ENCODE measurements at places on chromosomes 1 and 21.

DNA sequence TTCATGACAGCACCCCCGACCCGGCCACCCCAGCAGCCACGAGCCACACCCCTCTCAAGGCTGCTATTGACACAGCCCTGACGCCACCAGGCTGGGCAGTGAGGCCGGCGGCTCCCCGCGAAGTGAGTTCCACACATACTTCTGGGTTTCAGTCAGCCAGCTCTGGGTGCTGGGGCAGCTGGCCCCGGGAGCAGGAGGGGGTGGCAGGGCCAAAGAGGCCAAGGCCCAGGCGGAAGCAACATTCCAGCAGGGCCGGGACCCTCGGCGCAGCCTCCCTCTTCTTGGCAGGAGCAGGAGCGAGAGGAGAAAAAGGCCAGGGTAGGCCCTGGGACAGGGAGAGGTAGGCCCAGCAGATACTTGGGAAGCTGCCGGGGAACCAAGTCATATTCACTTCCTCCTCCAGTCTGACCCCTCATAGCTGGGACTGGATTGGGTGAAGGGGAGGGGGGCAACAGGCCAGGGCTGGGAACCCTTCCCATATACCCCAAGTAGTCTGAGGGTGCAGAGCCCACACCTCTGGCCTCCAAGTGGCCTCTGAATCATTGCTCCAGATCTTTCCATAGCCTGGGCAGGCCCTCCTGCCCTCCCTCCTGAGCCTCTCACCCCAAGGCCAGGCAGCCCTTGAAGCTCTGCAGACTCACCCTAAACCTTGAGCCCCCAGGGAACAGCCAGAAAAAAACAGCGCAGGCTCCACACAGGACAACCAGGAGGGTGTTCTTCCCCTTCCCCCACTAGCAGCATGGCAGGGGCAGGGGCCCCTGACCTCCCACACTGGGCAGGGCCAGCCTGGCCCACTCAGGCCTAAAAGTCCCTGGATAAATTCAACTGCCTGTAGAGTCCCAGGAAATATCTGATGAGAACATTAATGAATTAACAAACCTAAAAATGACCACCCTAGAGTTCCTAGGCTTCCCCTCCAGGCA, 5.7 kb downstream of the HSPG2 start:
- DNase-seq = peak; percentile 74

DNA sequence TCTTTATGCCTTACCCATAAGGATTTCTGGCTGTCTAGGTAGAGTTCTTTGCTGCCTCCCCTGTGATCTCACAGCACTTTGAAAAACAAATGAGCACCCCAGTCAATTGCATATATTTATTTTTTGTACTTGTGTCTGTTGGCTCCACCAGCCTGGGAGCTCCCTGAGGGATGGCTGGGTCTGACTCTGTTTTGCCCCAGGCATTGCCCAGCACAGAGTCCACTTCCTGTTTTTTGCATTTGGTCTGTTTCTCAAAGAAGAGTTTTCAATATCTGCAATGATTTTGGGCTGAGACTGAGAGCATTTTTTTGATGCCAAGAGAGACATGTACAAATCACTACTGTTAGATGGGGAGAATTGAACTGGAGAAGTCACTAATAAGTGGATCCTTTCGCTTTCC, 125.0 kb downstream of the FOXD2 start:
- DNase-seq = no peak

GRCh38 chr1:96416701-96417444, 304.7 kb upstream of the PTBP2 start:
- no peak for DNase-seq

DNA sequence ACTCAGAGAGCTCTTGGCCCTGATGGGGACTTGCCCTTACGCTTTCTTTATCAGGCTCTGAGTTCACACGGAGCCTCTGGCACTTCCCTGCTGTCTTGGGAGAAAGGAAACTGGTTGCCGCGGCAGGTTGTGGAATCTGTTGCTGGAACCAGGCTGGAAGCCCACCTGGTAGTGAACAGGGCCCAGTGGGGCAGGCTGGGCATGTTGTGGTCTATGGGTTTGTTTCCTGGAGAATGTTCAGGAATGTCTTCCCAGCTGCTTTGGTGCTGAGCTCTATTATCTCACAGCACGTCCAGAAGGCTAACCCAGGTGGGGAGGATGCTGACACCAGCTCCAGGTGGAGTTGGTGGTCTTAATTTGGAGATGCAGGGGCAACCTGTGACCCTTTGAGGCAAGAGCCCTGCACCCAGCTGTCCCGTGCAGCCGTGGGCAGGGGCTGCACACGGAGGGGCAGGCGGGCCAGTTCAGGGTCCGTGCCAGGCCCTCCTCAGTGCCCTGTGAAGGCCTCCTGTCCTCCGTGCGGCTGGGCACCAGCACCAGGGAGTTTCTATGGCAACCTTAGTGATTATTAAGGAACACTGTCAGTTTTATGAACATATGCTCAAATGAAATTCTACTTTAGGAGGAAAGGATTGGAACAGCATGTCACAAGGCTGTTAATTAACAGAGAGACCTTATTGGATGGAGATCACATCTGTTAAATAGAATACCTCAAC, 33.3 kb upstream of the TDRD10 start:
- no peak for DNase-seq

All from endodermal cell (in vitro differentiated cells).